Ammon's horn (tissue), 1 donor: ENCODE measurements at places on chromosomes 2 and 18.

DNA sequence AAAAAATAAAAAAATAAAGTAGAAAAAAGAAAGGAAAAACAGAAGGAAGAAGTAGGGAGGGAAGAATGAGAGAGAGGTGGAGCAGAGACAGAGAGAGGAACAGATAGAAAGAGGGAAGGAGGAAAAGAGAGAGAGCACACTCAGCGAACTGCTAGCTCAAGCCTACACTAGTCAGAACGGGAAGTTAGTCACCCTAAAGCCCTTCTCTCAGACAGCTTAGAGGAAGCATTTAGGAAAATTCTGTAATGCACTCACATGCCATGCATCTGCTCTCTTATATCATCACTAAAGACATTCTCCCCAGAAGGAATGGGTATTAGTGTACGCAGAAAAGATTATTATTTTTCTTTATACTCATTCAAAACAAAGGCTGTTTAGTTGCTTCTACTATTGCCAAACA is 68.1 kb upstream of the SULT1C3 start:
- DNase-seq: no peak

GRCh38 chr2:207432453-207432852 is 97.3 kb upstream of the CREB1 start:
- no peak for DNase-seq

DNA sequence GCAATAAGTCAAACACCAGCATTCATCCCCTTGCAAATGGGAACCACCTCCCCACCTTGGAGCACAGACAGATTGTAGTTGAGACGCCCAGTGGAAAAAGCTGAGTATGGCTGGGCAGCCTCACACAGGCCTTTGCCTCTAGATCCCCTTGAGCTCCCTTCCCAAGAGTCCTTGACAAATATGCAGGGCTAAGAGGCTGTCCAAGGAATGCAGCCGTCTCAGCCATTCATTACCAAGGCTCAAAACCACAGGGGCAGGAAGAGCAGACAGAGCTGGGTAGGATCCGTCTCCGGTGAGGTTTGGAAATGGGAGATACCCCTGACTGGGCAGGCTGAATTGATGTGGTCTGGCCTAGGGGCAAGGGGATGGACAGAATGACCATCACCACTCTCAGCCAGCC is 557.1 kb downstream of the TNS1 start:
- DNase-seq: no peak

DNA sequence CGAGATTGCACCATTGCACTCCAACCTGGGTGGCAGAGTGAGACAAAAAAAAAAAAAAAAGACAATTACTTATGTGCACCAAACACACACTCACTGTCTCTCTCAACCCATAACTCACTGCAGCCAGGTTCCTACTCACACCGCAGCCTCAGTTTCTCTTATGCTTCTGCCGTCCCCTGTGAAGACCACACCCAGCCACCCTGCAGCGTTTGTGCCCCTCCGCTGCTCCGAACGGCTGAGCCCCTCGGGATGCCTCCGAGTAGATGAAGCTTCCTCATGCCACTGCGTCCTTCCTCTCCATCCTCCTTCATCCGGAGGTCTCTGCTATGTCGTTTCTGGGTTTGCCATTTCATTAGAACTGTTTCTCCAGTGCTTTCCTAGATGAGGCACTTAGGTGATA is 160.1 kb downstream of the TWIST2 start:
- DNase-seq: no peak
